ENCODE measurements at places on chromosomes 16 and 17.

GRCh38 chr17:36545077-36545464 lies 352 bp downstream of the GGNBP2 start:
- no peak for DNase-seq

DNA sequence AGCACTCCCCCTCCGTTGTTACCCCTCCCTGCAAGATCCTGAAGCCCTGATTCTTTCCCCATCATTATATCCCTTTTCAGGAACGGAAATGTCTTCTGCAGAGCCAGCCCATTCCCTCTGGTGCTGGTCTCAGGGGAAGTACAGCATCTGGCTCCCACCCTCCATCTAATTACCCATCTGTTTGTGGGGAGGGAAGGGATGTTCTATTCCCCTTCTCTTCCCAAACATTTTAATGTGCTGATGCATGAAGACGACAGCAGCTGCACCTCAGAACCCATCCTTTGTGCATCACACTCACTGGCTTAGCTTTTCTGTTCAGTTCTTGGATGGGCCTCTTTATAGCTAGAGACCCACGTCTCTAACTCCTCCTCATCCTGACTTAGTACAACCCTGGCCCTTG lies 367.2 kb downstream of the CDH13 start:
- no peak for DNase-seq

GRCh38 chr17:8997994-8998628 lies 23.2 kb upstream of the NTN1 start:
- DNase-seq: peak; percentile 72

DNA sequence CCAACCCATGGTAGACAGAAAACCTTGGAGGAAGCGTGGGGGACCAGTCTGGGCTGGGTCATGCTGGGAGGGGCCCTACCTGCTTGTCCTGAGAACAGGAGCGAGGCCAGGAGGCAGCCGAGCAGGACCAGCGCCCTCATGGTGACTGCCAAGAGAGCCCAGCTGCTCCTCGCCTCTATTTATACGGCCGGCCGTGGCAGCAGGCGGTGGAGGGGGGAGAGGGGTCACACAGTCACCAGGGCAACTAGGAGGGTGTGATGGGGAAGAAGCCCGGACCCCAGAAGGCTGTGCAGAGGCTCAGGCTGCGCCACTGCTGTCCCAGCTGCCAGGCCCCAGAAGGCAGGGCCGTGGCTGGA lies at the start of gene SRL:
Gene SRL (minus strand): TSS at position 153 of the 356 bp plus-strand sequence. CDS start 13 bp downstream, at position 140.
- no peak for DNase-seq

- DNase-seq: no peak
Measured at GRCh38 chr17:57343717-57344116, 87.4 kb downstream of the MSI2 start.
